Skin of body (tissue), 3 donors: ENCODE measurements at places on chromosomes 5 and 9. TPM values are rescaled to one million over a fixed set of nuclear protein-coding genes. Genes with fewer than 3 reads are reported as not detected.

CD74 gene
- total RNA-seq = 194 TPM

NINJ1 gene
- total RNA-seq = 19.6 TPM

CAMK4 gene
- 6.0 TPM for total RNA-seq

TYRP1 gene
- 73.9 TPM for total RNA-seq

DNA sequence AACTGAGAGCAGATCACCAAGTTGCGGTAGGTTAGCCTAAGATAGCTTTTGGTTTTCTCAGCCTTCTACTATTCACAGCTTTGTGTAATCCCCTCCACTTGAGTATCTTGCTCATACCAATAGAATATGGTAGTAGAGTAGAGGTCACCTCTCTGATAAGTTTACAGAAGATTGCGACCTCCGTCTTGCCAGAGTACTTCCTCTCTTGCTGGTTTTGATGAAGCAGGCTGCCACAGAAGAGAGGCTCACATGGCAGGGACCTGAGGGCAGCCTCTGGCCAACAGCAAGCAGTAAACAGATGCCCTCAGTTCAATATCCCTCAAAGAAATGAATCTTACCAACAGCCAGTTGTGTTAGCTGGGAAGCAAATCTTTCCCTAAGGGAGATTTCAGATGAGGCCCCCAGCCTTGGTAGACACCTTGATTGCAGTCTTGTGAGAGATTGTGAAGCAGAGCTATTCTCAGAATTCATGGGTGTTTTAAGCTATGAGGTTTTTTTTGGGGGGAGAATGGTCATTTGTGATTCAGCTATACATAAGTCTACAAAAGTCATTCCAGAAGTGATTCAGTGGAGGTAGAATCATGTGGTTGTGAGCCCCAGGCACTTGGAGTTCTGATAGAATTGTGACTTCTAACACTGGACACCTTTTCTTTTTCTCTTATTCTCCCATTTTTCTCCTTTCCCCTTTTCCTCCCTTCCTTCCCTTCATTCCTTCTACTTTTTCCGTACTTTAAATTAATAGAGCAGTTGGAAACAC lies 22.7 kb upstream of the CDKN2B start:
- no peak for DNase-seq

DNA sequence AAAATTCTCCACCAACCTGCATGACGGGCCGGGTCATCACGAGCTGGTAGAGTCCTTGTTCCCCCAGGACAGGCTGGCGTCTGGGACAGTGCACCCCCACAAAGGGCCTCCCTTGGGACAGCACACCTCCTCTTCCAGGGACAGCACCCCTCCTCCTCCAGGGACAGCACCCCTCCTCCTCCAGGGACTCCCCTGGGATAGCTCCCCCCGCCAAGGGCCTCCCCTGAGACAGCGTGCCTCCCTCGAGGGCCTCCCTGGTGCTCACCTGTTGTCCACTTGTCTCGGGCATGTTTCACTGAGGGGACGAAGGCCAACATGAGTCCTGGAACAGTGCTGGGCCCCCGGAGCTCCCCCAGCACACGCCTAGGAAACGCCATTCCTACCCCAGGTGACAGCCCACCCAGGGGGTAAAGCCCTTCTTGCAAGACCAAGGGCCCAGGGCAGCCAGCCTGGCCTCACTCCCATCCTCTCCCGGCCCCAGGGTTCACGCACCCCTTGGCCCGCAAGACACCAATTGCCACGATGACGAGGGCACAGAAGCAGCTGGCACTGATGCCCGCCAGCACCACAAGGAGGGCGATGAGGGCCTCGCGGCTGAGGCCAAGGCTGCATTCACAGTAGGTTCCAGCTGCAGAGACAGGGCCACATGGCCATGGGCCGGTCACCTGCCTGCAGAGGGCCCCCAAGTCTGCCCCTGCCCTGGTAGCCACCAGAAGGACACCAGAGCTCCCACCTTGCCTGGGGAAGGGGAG lies 531 bp downstream of the TMEM210 start:
- DNase-seq = no peak

DNA sequence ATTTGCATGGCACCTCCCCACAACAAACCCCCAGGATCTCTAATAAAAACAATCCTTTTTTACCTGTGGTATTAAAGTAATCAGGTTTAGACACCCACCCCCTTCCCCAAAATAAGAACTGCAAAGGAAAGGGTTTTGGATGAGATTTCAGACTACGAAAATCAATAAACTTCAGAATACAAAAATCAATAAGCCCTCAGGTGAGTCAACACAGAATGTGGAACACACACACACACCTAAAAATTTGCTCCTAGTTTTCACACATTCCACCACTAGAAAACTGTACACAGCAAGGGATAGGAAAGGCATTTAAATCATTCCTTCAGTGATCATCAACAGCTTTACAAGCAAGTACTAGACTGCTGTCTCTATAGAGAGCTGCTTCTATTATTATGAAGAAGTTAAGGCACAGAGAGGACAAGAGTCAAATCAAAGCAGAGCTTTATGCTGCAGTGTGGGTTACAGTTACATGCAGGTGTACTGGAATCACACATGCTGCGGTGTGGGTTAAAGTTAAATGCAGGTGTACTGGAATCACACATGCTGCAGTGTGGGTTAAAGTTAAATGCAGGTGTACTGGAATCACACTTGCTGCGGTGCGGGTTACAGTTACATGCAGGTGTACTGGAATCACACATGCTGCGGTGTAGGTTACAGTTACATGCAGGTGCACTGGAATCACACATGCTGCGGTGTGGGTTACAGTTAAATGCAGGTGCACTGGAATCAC lies 36.3 kb downstream of the PFDN1 start:
- DNase-seq = no peak

GRCh38 chr9:121638399-121638798 lies 13.0 kb upstream of the DAB2IP start:
- no peak for DNase-seq

GRCh38 chr9:68595868-68596267 lies 55.2 kb upstream of the TMEM252 start:
- DNase-seq = no peak

DNA sequence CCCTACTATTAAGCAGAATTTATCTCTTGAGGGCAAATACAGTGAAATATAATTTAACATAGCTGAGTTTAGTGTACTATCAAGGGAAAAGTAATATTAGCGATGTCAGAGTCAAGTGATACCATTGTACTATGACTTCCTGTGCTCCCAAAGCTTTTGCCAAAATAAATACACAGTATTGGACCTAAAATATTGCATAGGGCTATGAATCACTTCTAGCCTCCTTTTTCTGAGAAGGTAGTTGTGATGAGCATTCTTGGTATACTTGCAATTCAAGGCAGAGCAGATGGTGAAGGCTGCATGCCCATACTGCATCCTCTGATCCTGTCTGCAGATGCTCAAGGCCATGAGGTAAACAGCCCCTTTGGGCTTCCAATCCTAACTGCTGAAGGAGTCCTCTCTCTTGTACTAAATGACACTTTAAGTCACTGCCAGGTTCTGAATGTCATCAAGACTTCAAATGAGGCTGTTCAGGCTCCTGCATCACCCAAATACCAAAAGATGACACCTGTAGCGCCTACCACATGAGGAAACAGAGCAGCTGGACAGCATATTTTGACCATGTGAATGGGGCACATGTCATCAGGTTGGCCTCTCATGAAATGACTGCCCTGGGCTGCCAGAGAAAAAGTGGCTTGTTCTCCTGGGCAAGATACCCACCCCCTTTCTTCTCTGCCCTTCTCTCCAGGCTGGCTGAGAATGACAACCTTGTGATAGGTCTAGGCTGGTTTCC lies 29.7 kb upstream of the PPP2CA start:
- no peak for DNase-seq

DNA sequence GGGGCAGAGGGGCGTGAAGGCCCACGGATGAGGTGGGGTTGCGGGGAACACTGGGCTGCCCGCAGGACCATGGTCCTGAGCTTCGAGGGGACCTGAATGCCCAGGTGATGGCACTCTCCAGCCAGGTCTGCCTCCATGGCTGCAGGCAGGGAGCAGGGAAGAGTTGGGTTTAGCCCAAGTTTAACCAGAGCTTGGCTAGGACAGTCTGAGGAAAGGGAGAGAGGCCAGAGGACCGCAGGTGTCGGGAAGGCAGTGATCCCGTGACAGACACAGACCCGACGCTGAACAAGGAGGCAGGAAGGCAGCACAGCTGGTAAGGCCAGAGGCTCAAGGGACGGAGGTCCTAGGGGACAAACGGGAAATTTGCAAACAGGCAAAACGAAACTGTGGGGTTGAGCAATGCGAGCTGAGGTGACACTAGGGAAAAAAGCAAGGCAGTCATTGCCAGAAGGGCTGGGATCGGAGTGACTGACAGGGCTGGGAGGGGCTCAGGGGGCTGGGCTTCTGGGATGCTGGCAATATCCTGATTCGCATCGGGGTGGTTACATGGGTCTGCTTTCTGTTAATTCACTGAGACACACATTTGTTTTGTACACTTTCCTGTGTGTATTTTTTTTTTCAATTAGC lies 25.0 kb downstream of the ARPC5L start:
- DNase-seq = no peak

GRCh38 chr9:133710661-133711427 lies 27.3 kb downstream of the SARDH start:
- DNase-seq = no peak

- no peak for DNase-seq
Measured at GRCh38 chr9:110142253-110142652, 65.7 kb downstream of the C9orf152 start.

GRCh38 chr5:23718564-23718963 lies 211.2 kb downstream of the PRDM9 start:
- no peak for DNase-seq
